Ammon's horn (tissue), 1 donor: ENCODE measurements at places on chromosomes 3 and 15.

- DNase-seq, result no peak
Measured at GRCh38 chr3:12513694-12514446, 29.6 kb downstream of the TSEN2 start.

GRCh38 chr15:39115379-39116057 lies 465.4 kb upstream of the THBS1 start:
- no peak for DNase-seq

GRCh38 chr3:16741890-16742289 lies 136.7 kb upstream of the DAZL start:
- DNase-seq, result no peak

- no peak for DNase-seq
Measured at GRCh38 chr3:198032039-198032936, 72.3 kb downstream of the LMLN start.

- DNase-seq, result no peak
Measured at GRCh38 chr3:63353383-63353782, 75.3 kb downstream of the SYNPR start.

DNA sequence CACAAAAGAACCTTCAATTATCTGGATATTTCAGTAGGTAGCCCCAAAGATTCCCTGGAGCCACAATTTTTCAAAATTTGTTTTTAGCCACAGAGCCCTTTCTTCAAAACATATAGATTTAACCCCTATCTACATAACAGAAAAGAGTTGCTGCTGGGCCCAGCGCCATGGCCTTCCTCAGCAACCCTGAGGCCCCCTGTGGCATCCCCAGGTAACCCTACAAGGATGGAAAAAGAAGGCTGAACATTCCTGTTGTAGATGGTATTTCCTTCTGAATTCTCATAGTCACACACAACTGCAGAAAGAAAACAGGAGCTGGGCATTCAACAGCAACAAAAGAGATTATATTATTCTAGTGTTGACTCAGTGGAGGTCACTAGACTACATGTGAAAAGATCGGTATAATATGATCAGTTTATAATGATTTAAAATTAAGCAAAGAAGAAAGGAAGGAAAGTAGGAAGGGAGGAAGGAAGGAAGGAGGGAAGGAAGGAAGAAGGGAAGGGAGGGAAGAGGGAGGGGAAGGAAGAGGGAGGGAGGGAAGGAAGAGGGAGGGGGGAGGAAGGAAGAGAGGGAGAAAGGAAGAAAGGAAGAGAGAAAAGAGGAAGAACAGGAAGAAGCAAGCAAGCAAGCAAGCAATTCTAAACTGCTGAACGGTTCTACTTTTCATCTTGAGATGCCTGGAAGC lies 342.5 kb upstream of the NR2F2 start:
- DNase-seq, result no peak

DNA sequence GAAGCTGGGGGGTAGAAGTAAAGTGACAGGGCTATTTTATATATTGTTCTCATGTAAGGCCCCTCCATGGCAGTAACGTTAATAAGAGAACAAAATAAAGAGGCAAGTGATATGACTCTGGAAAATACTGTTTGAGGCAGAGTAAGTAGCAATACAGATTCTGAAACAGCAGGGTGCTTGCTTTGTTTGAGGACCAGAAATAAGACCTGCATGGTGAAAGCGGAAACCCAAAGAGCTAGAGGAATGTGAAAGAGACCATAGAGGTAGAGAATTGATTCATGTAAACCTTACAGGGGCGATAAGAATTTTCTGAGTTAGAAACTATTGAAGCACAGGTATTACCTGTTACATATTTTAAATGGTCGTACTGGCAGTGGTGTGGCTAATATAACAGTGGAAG lies 1517.1 kb downstream of the SI start:
- DNase-seq, result no peak

DNA sequence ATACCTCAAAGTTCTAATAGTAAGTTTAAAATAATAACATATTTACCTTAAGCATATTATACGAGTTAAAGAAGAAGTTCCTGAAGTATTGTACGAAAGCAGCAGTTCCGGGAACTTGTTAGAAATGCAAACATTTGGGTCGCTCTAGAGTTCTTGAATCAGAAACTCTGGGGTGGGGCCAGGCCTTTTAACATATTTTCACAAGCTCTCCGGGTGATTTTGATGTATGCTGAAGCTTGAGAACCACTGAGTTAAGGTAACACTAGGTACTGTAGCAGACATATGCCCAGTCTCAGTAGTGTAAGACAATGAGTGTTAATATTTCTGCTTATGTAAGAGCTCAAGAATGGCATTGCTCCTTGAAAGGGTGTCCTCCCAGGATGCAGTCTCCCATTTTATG lies 461.1 kb downstream of the C3orf38 start:
- DNase-seq, result no peak

- DNase-seq, result no peak
Measured at GRCh38 chr15:96891046-96891445, 560.5 kb downstream of the NR2F2 start.

DNA sequence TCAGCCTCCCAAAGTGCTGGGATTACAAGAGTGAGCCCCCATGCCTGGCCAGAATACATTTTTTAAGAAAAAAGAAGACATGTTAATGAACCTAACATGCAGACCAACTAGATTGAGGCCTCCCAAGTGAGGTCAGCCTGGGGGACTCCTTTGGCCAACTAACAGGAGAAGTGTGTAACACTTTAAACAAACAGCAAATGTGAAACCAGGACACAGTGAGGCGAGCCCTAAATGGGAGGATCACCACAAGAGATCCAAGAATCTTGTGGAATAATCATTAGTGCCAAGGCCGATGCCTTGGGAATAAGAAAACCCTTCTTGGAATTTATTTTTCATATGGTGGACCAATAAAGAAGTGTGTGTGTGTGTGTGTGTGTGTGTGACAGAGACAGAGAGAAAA lies 73.9 kb downstream of the ATP10A start:
- DNase-seq, result no peak

DNA sequence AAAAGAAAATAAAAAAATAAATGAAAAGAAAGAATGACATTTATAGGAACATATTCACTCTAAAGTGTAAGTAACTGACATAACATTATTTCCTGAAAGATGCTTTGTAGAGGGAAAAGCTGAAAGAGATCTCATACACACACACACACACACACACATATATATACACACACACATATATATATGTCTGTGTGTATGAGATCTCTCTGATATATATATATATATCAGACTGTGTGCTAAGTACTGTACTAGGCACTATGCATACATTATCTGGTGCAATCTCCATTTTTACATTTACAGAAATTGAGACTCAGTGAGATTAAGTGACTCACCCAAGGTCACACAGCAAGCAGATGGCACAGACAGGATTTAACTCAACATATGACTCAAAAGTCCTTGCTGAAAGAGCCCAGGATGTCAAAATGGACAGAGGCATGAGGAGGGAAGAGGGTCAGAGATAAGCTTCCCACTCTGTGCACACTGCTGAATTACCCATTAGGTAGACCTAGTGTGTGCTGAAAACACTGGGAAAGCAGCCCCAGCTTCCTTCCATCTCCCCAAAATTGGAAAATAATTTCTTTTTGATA lies 15.0 kb downstream of the BHLHE40 start:
- DNase-seq, result no peak

GRCh38 chr3:185552358-185552877 lies at the start of gene LIPH:
LIPH (minus strand) TSS chr3:185552588; CDS start chr3:185552471, 117 bp downstream.
- DNase-seq, result no peak

DNA sequence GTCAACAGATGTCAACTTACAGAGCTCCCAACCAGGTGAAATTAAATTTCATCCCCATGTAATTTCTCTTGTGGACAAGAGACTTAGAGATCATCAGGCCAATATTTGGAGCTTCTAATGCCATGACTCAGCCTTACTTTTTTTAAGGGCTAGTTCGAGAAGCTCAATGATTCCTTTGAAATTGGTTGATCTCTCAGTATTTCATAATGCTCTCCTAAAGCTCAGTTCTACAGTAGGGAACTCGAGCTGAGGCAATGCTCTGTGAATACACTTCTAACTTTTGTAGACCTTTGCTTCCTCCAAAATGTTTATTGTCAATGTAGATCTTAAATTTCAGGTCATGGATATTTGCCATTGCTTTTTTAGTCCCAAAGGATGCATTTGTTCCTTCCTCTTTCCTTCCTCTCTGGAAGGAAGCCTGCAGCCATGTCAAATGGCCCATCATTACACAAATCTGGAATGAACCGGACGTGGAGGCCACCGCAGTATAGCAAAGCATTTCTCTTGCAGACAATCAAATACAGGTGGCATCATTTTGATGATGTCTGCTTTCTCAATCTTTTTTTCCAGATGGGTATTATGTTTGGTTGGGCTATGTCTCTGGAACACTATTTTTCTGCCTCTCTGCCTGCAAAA lies 28.3 kb downstream of the STARD5 start:
- no peak for DNase-seq

GRCh38 chr3:99859825-99860224 lies 42.2 kb downstream of the CMSS1 start:
- no peak for DNase-seq

DNA sequence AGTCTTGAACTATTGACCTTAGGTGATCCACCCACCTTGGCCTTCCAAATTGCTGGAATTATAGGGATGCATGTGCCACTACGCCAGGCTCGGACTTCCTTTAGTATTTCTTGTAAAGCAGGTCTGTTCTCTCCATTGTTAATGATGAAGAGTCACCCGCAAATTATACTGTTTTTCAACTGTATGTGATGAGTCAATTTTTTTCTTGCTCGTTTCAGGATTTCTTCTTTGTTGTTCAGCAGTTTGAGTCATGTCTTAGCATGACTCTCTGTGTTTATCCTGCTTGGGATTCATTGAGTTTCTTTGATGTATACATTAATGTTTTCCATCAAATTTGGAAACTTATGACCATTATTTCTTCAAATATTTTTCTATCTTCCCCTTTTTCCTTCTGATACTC lies 28.9 kb downstream of the GRAMD1C start:
- DNase-seq, result no peak

- DNase-seq, result no peak
Measured at GRCh38 chr3:195009616-195010015, 261.3 kb downstream of the XXYLT1 start.

DNA sequence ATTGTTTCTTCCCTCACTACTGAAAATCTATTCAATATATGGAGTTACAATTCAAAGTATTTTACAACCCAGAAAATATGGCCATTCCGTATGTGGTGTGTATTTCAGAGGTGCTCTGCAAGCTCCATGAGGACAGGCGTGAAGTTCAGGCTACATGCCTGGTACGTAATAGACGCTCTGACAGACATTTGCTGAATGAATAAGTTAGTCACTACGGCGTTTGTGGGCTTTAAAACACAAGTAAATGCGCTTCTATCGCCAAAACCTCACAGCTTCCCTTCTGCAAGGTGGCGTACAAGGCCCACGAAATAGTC lies 701 bp upstream of the TIPARP start:
- no peak for DNase-seq

DNA sequence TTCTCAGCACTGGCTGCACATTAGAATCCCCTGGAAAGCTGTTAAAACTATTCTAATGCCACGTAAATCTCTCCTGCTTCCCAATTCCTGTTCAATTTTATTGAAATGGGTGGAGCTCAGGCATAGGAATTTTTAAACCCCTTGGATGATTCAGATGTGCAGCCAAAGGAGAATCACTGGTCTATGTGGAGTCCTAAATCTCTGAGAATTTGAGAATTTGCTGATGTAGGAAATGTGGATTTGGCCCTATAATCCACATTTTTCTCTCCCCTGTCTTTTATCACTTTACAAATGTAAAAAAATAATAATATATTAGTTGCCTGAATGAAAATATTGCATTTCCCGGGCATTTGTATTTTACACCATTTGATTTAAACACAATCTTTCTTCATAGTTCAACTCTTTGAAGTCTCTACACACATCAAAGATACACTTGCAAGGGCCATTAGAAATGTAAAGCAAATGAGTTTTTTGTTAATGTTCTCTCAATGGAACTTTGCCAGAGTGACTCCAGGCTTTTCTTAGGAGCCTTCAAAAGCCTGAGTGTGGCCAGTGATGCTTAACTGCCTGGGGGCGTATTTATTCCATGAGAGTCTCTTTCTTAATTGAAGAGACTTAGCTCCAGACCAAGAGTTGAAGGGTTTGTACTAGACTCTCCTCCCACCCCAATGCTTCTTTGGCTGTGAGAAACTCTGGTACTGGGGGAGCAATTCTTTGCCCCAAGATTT lies 48.8 kb upstream of the PTX3 start:
- no peak for DNase-seq

GRCh38 chr3:126181398-126181725 lies 976 bp upstream of the ALDH1L1 start:
- no peak for DNase-seq

DNA sequence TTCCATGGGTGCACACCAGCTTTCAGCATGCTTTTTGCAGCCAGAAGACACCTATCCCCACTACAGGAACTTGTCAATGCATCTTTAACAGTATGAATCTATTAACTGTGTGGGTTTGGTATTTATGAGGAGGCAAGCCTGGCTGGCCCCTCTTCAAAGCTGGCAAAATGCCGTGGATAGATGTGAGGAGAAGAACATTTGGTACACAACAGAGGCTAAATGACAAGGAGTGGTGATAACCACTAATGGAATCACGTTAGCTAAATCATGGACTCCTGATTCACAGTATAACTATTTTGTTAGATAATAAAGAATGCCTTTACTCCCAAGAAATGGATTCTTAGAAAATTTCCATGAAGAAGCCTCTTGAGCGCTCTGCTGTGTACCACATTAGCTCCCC lies 187.2 kb downstream of the CLSTN2 start:
- no peak for DNase-seq

- DNase-seq, result no peak
Measured at GRCh38 chr3:55017876-55018275, 90.0 kb upstream of the LRTM1 start.

- no peak for DNase-seq
Measured at GRCh38 chr3:192831111-192831644, 86.5 kb downstream of the MB21D2 start.

DNA sequence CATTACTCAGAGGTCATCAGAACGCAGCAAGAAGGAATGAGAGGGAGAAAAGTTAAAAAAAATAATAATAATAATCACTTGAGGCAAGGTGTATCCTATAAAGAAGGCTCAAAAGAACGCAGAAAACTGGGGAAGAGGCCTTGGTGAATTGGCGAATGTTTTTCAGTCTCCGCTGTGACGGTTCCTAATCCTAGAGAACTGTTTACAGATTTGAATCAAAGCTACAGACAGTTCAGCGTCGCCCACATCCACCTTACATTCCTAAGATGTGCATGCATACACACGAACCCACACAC lies 634 bp downstream of the ZMAT3 start:
- no peak for DNase-seq

GRCh38 chr15:74825866-74826265 lies 561 bp upstream of the CPLX3 start:
- no peak for DNase-seq
